ENCODE measurements at places on chromosomes 2 and 18.
A peak's percentile ranks its signal among the peaks of the same experiment; 100 is the strongest.

- DNase-seq: no peak
These were observed 51.1 kb upstream of the BCL11A start for GRCh38 chr2:60604486-60605064.

- no peak for DNase-seq
These were observed 476.4 kb upstream of the CHST9 start for GRCh38 chr18:27661320-27662018.

DNA sequence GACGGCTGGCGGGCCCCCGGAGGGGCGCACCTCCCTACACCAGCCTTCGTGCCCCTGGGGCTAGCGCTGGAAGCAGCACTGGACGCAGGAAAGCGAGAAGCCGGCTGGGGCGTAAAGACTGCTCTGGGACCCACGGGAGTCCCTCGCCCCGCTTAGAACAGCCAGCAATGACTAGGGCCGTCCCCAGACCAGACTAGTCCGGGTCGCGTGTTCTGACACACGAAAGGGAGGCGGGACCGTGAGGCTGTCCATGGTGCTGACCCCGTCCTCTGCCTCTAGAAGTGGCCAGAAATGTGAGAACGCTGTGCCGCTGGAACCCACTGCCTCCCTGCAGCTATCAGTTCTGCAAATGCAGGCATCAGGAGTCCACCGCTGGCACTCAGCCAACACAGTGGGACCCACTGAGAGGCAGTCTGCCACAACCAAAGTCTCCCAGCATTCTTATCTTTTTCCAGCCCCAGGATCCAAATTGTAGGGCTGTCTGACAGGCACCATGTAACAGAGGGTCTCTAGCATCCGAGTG lies at the start of gene UCN:
TSS of gene UCN (minus strand) at position 87 of the 523 bp plus-strand sequence. CDS start 550 bp downstream, outside the sequence.
- no peak for DNase-seq

DNA sequence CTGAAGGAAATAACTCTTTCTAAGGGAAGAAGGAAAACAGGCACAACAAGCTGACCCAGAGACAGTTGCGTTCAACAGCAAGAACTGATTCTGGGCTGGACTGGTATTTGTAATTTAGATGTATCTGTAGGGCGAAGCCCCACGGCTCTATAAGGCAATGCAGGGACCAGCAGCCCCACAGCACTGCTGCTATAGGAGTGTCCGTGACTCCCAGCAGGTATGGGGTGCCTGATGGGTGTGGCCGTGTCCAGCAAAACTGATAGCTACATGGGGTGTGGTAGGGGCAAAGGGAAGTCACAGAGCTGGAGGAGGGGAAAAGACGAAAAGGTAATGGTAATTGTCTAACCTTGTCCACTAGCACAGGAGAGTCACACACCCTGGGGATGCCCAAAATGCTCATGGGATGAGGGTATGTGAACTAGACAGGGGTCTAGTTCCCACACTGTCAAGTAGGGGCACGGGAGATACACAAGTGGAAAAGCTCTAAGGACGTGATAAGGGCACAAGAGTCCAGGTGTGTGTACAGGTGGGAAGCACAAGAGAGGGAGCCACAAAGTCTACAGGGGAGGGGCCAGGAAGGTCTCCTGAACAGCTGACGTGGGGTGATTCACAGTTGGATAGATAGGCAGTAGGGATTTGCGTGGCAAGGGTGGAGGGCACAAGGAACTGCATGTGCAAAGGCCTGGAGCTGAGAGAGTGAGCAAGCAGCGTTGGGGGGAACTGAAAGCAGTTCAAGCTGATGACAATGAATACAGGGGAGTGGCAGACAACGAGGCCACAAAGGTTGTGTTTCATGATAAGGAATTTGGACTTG lies 48.5 kb upstream of the ASPRV1 start:
- DNase-seq: peak; percentile 80
